AG09319 (cell line): ENCODE measurements at places on chromosomes 12 and 14.

GRCh38 chr12:65016881-65017650 is 104.0 kb downstream of the WIF1 start:
- DNase-seq: no peak

DNA sequence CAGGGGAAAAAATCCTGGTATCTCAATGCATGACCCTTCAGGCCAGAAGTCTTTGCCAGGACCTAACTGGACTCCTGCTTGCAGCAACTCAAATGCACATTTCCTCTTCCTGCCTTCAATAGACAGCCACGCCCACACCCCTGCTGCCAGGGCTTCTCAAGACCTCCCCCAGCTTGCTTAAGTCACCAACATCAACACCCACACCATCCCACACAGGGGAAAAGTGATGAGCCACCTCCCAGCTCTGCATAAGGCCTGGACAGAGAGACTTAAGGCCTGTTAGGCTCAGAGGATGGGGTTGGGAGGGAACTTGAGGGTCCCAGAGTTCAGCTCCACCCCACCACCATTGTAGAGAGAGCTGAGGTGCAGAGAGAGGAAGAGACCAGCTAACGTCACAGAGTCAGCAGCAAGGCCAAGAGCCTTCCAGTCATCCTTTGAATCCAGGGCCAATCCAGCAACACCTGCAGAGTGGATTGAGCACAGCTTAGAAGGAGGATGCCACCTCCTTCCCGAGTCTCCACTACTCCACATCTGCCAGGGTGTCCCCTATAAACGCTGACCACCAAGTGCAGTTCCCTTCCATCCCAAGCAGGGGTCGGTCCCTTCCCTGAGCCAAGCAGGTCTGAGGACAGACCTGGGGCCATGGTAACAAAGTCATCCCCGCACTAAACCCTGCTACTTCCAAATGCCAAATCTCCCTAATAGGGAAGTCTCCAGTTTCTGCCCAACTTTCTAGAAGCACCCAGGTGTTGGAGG is 50.0 kb downstream of the KDM2B start:
- peak; percentile 38 for DNase-seq

DNA sequence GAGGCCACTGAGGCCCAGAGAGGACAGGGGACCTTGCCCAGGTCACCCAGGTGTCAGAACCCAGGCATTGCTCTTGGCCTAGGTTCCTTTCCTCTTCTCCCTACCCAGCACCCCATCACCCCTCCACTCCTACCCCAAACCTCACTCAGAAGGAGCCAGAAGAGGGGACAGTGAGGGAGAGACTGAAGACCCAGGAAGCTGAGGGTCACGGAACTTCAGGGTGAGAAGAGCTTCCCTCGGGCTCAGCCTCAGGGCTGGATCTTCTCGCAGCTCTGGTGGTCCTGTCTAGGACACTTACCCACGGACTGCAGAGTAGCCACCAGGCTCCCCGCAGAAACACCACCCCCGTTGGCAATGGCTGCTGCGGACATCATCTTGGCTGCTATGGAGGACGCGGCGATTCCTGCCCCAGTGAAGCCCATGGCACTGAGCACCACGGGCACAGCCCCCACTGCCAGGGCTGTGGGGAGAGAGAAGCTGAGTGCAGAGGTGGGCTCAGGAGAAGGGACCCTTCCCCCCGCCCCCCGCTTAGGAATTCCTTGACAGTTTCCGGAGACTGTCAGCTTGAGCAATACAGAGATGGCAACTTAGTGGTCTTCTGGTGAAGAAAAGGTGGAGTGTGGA is 1.1 kb downstream of the IFI27L2 start:
- no peak for DNase-seq

DNA sequence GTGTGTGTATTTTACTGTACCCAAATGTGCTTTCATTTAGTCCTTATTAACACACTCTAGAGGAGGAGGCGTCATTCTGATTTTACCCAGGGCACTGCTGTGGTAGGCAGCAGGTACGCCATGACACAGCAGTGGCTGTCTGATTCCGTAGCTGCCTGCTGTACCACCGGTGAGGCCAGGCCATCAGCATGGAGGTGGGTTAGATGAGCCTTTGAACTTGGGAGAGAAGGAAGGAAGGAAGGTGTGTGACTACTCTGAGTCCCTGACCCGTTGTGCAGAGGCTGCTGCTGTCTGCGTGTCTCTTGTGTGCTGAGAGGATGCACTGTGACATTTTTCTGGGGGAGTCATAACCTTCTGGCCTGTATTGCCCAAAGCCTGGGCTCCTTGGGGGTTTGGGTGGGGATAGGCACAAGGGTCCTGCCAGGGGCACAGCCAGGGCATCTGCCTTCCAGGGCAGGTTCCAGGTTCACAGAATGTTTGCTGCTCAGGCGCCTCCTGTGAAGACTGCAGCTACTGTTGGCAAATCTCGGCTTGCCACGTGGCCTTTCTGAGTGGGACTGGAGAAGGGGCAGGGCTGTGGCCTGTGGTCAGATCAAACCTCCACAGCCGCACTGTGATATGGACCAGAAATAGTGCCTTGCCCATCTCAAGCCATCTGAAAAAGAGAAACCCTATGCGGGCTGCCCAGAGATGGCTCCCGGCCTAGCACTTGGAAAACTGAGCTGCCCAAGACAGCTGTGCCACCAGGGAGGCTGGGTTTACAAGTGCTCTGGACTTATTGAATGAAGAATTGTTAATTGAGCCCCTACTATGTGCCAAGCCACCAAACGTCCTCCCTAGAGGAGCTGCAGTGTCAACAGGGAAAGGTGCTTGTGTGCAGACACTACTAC is 47.1 kb downstream of the MLXIP start:
- no peak for DNase-seq

DNA sequence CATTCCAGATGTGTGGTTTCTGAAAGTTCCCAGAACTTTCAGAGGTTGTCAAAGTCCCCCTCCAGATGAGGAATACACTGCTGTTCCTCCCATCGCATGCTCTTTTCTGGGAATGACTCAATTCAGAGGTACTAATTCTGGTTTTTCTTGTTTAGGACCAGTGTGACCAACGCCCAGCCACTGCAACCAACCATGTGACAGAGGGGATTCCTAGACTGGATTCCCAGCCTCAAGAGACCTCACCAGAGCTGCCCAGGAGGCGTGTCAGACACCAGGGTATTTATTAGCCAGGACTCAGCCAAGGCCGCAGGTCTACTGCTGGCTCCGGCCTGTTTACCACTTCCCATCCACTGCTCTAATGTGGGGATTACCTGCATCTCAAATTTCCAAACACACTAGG is 24.2 kb downstream of the TRAFD1 start:
- no peak for DNase-seq

- DNase-seq: peak; percentile 38
These were observed 95.5 kb upstream of the USP44 start for GRCh38 chr12:95646781-95647190.
